Activated T-cell treated with anti-CD3 and anti-CD28 coated beads, Interleukin-2, amount 50 U/mL, for 1 hour (primary cell): ENCODE measurements at places on chromosomes 7 and 10.

GRCh38 chr10:76242956-76243355, 811.5 kb downstream of the LRMDA start:
- DNase-seq = no peak

- no peak for DNase-seq
Measured at GRCh38 chr10:113441220-113441619, 111.6 kb upstream of the HABP2 start.

- DNase-seq = no peak
Measured at GRCh38 chr10:44056967-44057805, 327.7 kb downstream of the CXCL12 start.

- DNase-seq = no peak
Measured at GRCh38 chr10:115171392-115171960, 78.3 kb downstream of the ATRNL1 start.

DNA sequence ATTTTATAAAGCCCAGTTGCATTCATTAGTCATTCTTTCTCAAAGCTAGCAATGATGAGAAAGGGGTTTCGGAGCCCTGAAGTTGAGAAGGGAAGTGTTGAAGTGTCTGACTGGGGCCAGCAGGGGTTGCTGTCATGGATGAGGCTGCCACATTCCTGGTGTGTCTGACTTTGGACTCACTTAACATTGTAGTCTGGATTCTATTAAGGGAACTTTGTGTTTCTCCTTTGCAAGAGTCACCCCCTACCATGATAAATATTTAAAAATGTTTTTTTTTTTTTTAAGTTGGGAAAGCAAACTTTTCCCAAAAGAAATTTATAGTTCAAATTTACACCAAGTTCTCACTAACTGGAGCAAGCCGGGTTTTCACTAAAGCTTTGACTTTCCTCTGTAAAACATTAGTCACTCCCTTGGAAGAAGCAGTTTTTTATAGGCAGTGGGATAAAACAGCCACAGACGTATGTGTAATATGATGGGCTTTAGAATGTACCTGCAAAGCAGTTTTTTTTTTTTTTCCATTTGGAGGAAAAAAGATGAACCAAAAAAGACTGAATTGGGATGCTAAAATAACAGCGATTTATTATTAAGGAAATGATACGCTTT, 243.6 kb downstream of the TWIST1 start:
- no peak for DNase-seq

GRCh38 chr7:81680120-81680519, 89.7 kb downstream of the HGF start:
- DNase-seq = no peak

- DNase-seq = peak; percentile 20
Measured at GRCh38 chr10:62527019-62527827, 153.1 kb downstream of the ZNF365 start.

- DNase-seq = no peak
Measured at GRCh38 chr7:6057316-6058129, 26.3 kb downstream of the ANKRD61 start.

DNA sequence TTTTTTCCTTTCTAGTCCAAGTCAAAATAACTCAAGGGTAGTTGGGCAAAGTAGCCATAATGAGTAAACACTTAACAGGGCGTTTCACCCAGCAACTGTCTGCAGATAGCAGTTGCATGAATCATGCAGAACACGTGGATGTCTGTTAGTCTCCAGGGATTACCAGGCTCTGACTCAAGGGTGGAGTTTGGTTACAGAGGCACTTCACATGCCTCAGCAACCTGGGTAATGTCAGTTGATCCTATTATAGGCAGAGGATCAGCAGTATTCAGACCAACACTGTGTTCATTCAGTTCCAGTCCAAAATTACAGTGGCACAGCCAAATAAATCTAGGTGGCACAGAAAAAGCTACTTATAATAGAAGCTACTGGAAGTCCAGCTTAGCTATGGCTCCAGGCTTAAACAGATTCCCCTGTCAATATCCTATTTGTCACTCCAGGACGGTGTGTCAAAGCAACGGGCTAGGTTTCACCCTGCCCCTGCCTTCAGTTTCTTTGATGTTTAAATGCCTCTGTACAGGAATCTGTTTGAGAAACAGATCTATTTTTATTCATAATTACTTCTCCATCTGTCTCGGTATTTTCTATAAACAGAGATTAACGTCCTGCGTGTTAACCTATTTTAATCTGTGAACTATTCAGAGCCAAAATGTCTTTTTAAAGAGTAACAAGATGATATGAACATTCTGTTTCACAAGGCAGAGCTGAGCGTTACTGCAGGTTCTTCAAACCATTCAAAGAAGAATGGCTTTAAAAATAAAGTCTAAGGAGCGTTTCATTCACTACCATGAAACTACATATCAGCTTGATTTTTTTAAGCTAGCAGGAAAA, 162.6 kb upstream of the AKR1E2 start:
- DNase-seq = no peak

- DNase-seq = no peak
Measured at GRCh38 chr10:124007773-124008145, 85.6 kb downstream of the CHST15 start.

DNA sequence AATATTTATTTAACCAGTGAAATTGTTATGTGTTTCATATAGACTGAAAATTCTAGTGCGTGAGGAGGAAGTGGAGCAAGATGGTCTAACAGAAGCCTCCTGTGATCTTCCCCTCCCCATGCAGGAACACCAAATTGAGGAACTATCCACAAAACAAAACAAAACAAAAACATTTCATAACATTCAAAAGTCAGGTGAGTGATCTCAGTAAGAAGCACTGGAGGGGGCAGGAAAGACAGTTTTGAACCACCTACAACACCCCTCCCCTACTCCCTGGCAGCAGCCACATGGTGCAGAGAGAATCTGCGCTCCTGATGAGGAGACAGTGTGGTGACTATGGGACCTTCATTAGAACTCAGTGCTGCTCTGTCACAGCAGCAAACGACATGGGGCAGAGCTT, 221.9 kb upstream of the SEMA3C start:
- no peak for DNase-seq

- no peak for DNase-seq
Measured at GRCh38 chr7:27143950-27144780, 684 bp upstream of the HOXA5 start.

DNA sequence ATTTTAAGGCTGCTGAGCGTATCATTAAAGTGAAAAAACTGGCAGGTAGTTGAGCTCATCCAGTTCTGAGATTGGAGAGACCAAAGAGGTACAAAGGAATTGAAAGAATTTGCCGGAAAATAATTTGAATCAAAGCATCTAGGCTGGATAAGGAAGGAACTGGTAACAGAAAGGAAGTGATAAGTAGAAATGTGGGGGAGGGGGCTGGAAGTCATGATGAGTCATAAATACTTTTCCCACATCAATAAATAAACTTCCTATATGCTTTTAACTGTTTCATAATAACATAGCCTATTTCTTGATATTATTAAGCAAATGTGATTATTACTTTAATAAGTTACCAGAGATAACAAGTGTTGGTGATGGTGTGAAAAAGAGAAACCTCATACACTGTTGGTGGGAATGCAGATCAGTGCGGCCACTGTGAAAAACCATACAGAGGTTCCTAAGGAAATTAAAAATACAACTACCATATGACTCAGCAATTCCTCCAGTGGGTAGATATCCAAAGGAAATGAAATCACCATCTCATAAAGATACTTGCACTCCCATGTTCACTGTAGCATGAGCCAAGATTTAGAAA, 27.0 kb downstream of the ZNF438 start:
- DNase-seq = no peak

DNA sequence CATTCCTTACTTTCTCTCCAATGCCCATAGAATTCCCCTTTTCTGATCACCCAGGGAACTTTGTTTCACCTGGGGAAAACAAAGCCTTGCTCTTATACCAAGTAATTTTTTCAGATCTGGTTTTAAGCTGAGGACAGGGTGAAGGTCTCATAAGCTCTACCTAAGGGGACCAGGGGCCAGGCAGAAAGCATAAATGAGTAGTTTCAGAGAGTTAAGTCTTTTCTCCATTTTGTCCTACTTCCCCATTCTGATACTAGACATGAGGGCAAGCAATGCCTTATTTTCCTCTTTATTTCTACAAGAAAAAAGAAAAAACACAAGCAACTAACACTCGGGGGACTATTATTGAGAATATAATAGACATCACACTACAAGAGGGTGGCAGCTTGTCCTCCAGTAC, 2.9 kb downstream of the AKR1D1 start:
- DNase-seq = no peak

DNA sequence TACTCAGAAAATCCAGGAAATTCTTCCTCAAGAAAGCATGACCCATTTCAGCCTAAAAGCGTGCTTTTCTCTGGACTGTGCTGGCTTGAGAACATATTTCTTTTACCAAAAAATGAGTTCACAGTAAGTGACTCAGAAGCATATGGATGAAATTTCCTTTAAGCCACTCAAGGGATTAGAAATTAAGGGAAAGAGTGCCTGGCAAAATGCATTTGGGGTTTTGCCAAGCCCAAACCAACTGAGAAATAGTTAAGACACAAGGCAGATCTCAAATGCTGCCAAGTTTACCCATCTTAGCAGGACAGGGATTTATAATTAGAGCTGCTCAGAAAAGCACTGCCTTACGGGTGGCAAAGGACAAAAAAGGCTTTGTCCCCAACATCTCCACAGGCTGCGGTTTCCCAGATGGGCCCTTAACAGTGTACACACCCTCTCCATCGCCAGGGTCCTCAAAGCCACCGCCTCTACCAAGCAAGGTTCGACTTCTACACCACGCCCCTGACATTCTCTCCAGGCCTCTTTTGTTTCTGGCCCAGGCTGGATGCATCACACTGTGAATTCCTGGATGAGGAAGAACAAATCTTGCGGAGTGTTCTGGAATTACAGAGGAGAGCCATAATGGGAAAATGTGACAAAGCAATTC, 30.1 kb upstream of the CDHR3 start:
- no peak for DNase-seq

- no peak for DNase-seq
Measured at GRCh38 chr10:69685802-69686585, 55.9 kb downstream of the FAM241B start.

DNA sequence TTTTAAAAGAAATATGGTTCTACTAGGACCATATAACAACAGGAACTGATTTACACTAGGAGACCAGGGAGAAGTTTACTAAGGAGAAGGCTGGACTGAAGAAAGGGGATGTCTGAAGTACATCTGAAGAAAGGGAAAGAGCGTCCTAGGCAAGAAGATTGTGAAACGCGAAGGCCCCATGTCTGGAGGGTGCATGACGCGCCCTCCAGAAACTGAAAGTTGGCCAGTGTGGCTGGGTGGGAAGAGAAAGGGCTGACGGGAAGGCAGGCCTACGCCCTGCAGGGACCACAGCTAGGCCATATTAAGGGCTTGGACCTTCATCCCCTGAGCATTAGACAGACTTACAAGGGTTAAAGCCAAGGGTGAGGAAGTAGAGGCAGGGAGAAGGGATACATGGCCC, 158.0 kb downstream of the TRIL start:
- DNase-seq = no peak

GRCh38 chr10:97724341-97724941, 10.9 kb downstream of the MARVELD1 start:
- DNase-seq = no peak

DNA sequence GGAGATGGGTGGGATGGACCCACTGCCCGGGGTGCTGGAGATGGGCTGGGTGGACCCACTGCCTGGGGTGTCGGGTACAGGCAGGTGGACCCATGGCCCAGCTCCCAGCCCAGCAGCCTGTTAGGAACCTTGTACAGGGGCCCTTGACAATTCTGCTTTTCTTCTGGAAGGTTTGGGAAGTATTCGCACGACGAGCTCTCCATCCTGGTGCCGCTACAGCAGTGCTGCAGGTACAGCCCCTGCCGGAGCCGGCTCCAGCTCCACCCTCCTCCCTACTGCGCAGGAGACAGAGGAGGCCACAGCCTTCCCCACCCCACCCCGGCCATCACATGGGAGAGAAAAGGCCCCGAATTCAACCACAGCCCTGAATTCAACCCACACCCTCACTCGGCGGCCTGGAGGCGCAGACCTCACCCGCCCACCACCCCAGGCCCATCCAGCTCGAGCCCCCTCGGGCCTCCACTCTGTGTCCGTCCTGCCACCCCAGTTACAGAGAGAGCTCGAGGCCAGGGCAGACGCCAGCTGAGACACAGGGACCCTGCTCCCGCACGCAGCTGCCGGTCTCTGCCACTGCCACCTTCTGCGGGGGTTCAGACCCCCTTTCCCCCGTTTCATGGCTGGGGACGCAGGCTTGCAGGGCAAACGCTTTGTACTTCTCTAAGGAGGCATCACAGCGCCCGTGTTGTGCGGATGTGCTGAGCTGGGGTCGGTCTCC, 31.3 kb upstream of the FOXL3 start:
- no peak for DNase-seq

GRCh38 chr10:75261813-75262705, 26.3 kb upstream of the COMTD1 start:
- no peak for DNase-seq

- DNase-seq = no peak
Measured at GRCh38 chr10:117590101-117590875, 47.7 kb downstream of the EMX2 start.

DNA sequence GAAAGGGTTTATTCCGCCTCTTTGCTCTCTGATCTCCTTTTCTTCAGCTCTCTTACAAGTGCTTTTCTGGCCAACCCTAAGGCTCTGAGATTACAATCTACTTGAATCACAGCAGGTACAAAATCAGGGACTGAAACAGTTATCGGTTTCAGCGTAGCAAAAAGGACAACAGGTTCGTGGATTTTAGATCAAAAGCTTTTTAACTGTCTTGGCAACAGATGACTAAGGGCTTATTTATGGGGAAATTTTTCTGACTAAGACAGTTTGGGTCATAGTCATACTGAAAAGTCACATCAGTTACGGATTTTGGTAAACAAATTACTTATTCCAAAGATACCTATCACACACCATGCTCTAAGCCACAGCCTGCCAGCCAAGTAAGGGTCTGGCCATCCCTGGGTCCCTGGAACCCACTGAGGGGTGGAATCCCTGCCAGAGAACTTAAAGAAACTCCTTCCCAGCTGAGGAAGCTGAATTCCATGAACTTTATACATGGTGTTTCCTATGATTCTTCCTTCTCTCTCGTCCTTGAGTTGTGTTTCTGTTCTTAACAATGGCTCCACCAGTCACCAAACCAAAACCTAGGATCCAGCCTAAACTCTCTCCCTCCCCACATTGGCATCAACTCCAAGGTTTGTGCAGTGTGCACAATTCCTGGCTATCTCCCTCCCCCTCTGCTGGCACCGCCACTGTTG, 169.3 kb downstream of the FAM107B start:
- DNase-seq = no peak

DNA sequence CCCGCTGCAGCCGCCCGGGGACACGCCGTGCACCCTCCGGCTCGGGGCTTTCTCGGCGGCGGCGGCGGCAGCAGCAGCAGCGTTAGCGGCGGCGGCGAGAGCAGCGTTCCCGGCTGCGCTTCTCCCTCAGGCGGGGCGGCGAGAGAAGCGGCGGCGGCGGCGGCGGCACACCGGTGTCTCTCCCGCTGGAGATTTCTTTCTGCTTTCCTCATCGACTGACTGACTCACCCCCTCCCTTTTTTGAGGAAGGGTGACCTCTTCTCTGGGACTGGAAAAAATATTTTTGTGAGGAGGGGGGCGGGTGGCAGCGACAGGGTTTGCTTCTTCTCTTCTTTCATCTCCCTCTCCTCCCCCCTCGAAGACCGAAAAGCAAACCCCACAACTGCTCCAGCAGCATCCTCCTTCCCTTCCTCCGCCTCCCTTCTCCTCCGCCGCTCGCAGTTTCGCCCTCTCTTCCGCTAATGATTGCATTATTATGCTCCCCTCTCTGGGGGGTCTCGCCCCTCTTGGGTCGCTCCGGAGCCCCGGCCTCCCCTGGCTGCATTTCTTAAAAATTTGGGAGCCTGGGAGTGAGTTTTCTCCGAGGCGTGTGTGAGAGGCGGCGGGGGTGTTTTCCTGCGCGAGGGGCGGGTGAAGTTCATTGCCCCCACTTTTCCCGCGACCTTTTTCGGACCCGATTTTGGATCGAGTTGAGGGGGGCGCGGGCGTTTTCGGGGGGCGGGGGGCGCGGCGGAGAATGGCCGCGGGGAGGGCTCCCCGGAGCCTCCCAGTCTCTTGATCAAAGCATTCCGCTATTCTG, 411 bp downstream of the AUTS2 start:
- DNase-seq = peak; percentile 17
